Activated CD4-positive, alpha-beta T cell treated with anti-CD3 and anti-CD28 coated beads, Interleukin-2, amount 10 ng/mL, durations not matched to agents 7 days and 5 days (primary cell): ENCODE measurements at places on chromosomes 4 and X.
A peak's percentile ranks its signal among the peaks of the same experiment; 100 is the strongest.

GRCh38 chrX:101450961-101451360, 34.3 kb upstream of the ARMCX4 start:
- DNase-seq = no peak

DNA sequence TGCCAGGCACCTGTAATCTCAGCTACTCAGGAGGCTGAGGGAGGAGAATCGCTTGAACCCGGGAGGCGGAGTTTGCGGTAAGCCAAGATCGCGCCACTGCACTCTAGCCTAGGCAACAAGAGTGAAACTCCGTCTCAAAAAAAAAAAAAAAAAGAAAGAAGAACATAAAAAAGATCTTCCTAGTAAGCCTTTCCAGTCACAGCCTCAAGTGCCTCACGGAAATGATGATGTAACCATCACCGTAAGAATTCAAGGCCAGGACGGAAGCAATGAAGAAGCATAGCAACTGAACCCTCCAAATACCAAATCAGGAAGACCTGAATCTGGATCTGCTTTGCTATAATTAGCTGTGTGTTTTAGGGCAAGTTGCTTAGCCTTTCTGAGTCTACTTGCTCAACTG, 28.8 kb downstream of the RBM47 start:
- DNase-seq = no peak

GRCh38 chr4:48254381-48255071, 15.1 kb downstream of the TEC start:
- no peak for DNase-seq

DNA sequence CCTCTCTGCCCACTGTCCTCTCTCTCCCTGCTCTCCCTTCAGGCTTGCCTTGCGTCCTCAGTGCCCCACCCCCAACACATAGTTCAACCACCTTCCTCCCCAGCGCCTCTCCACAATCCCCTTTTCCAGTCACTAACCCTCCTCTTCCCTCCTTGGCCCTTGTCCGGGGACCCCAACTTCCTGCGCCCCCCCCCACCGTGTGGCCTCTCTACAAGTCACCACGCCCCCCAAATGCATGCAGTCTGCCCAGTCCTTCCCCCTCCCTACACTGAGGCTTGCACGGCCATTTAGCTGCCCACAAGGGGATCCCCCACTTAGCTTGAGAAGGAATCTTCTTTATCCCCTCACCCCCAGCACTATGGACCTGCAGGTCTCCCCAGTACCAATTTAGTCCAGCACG, 569 bp downstream of the CXCR3 start:
- DNase-seq = no peak

GRCh38 chr4:108901291-108901690, 138.4 kb upstream of the ETNPPL start:
- no peak for DNase-seq

- DNase-seq = no peak
Observed at GRCh38 chr4:12961713-12962112, 522.4 kb downstream of the RAB28 start.

DNA sequence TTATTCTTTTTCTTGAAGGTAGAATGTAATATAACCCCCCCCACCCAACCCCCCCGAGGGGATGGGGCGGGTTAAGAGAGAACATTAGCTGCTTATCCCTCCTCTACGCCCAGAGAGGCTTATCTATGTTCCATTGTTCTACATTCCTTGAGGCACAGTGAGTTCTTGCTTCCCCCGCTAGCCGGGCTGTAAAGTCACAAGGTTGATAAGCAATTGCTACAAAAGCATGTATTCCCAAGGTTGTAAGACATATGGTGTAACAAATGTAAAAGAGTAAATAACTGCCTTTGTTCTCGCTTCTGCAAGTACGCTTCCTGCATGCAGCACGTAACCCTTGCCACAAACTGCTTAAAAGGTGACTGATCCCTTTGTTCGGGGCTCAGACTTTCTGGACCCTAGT, 8.2 kb downstream of the DCAF8L2 start:
- no peak for DNase-seq

GRCh38 chr4:110634350-110635162, 11.7 kb upstream of the PITX2 start:
- no peak for DNase-seq

DNA sequence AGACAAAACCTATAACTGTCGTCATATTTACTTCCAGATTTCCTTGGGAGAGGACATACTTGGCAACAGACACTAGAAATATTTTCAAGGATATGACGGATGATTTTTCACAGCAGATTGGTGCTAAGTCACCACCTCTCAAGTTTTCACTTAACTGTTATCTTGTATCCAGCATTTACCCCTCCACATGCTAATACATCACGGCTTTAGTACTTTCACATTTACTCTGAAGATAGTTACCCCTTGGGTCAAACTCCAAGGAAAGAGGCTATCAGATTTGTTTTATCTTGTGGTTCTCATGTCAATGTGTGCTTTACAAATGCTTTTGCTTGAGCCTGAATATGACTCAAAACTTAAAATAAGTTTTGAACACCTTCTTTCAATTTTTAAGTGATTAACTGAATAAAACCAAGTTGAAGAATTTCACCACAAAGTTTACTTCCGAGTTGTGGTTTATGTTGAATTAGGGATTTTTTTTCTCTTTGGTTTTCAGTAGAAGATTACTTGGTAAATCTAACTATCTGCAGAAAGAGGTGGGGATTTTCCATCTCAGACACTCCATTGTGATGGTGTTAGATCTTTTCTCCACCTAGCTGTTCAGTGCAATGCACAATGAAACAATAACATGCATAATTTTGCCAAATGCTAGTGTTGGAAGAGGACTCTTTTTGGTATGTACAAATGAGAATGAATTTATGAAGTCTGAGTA, 75.4 kb upstream of the FAT1 start:
- DNase-seq = no peak

- DNase-seq = no peak
Observed at GRCh38 chrX:12570859-12571501, 220.2 kb upstream of the PRPS2 start.

DNA sequence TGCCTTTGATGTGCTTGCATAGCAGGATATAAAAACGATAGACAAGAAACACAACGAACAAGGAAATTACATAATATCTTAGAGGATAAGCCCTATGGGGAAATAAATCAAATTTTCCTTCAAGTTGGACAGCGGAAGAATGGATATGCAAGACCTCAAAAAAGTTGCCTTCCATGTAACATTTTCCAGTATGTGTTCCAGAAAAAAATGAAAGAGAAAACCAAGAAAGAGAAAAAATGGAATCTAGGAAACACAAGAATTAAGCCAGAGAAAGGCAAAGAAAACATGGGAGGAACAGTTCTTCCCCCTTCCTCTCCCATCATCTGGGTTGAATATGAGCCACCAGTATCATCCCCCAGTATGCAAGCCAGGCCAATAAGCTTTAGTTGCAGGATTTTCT, 34.6 kb upstream of the MID1 start:
- no peak for DNase-seq

DNA sequence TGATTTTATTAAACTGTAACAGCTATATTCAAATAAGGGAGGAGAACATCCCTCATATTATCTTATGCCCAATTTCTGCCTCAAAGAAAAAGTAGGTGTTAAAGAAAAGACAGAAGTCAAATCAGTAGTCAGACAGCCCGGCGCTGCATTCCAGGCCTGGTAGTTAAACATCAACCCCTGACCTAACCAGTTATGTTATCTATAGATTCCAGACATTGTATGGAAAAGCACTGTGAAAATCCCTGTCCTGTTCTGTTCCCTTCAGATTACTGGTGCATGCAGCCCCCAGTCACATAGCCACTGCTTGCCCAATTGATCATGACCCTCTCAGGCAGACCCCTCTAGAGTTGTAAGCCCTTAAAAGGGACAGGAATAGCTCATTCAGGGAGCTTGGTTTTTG, 269.9 kb upstream of the GALNT7 start:
- DNase-seq = no peak

DNA sequence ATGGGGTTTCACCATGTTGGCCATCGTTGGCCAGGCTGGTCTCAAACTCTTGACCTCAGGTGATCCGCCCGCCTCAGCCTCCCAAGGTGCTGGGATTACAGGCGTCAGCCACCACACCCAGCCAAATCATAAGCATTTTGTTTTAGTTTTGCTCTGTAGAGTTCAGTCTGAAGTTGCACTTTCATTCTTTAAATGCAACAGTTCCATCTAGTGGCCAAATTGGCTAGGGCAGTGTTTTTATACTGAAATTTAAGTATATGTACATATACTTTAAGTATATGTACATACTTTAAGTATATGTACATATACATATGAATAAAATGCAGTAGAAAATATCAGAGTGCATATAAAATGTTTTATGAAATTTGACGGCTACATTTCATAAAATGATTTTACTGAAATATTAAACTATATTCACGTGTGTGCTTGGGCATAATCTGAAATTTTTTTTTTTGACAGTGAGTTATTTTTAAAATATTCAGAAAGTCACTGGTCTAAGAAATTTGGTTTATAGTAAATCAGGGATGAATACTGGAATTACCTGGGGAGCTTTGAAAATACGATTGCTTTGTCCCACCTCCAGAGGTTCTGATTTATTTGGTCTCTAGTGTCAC, 145.5 kb downstream of the NWD2 start:
- DNase-seq = peak; percentile 61
